ENCODE measurements at places on chromosomes 16 and 17.

GRCh38 chr17:1808644-1809043 is 21.1 kb downstream of the SMYD4 start:
- no peak for DNase-seq

DNA sequence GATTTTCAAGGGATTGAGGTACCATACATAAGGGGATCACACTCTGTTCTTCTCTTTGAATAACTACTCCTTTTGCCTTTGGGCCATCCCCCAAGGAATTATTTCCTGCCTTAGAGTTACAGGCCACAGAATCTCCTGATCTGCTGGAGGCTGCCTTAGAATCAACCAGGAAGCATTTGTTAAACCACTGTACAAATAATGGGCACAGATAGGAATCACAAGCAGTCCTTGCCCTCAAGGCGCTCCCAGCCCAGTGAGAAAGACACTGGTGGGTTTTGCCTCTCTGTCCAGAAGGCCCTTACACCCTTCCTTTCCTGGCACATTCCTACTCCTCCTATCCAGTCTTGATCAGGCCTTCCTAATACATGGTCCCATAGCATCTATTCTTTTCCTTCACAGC is 45.9 kb downstream of the MRTFB start:
- no peak for DNase-seq

DNA sequence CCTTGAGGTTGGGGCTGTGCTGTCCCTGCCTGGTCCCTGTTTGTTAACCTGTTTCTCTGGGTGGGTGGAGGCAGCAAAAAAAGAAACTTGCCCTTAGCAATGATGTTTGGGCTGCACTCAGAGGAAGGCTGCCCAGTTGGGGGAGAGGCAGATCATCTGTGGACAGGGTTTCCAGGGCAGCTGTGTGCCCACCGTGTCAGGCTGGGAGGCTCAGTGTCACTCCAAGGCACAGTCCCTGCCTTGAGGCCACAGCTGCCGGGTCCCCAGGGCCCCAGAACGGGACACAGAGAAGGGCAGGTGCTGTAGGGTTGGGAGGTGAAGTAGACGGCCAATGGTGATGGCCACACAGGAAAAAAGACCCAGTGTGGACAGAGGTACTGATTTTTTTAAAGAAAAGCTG is 3.9 kb downstream of the IL34 start:
- DNase-seq: no peak

DNA sequence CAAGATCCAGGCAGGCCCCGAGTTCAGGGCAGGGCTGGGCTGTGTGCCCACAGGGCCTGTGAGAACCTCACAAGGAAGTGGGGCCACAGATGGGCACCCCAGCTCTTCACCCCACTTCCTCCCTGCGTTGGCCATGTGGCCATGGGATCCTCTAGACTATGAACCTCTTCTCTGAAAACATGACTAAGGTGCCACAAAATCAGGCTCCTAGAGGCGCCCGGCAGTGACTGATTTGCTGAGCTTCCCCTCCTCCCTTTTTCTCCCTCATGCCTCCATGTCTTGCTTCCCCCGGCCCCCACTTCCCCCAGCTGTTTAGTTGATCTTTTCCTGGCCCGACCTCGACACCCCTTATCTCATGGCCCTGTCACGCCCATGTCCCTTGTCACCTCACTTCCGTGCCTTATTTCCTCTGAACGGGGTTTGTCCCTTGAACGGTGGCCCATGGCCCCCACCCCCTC is 87.1 kb downstream of the KCNJ12 start:
- DNase-seq: no peak

DNA sequence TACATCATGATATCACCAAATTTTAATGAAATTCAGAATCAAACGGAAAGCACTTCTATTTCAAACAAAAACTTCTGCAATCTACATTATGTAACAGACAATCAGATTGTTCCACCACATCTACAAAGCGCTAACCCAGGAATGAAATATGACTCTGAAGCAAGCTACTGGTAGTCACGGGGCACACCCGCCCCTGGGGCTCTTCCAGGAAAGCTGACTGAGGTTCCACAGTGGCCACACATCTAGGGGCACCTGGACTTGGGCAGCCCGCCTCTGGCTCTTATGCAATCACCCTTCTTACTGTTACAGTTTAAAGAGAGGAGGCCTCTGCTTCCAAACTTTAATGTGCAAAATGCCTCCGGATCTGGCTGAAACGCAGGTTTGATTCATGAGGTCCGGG is 27.5 kb downstream of the ZCCHC14 start:
- DNase-seq: peak; percentile 63

- no peak for DNase-seq
Measured at GRCh38 chr17:76810956-76811355, 57.2 kb upstream of the MGAT5B start.
